ENCODE measurements at places on chromosomes 6 and 20.

GRCh38 chr20:14698125-14698524 lies 360.7 kb upstream of the FLRT3 start:
- no peak for DNase-seq

DNA sequence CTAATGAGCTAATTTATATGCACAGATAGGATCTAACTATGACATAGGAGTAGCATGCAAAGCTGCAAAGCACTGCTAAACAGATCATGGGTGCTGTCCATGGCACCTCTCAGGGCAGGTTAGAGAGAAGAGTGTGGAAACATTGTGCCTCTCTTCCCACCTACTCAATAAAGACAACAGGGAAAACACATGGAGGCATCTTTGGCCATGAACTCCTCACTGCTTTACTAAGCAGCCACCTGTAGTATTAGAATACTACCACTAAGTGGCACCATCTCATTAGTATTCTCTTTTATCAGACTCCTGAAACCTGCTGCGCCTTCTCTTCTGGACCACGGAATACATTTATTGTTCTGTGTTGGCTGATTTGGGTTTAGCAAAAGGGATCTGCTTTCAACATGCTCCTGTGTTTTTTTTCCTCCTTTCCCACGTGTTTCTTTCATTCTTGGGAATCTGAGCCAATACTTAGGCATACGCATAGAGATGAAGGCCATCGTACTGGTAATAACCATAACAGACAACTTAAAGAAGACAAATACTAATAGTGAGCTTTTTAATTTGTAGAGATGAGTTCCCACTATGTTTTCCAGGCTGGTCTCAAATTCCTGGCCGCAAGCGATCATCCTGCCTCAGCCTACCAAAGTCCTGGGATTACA lies 9.4 kb upstream of the HDDC2 start:
- DNase-seq: peak; percentile 42

- DNase-seq: no peak
Observed at GRCh38 chr20:37686762-37687477, 6.9 kb upstream of the CTNNBL1 start.

- no peak for DNase-seq
Observed at GRCh38 chr20:48723308-48724264, 104.2 kb downstream of the PREX1 start.

DNA sequence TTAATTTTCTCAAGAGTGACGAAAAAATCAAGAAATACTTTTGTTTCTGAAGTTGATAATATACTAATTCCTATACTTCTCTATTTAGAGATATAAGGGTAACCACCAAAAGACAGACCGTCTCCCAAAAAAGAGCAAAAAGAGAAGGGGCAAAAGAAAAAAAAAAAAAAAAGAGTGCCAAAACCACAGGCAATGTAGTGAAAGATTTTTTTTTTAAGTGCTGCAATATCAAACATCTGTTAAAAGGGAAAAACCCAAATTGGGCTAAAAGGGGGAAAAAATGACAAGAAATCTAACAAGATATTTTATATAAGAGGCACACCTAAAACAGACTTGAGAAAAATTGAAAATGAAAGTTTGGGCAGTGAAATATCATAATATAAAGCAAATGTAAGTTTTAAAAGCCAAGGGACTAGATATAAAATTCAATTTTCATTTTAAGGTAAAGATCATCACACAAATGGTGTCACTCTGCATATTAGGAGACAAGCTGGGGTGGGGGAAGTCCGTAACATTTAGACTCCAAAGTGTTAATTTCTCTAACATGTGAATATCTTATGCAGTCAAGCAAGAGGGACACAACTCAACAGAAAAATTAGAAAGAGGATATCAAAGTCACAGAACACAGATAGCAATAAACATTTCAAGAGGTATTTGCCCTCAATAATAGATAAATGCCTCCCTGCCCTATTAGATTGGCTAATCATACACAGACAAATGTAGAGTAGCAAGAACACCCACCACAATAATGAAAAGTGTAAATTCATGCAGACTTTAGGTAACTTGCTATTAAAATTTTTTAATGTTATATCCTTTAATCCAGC lies 9.1 kb downstream of the C6orf52 start:
- DNase-seq: no peak

GRCh38 chr6:43916924-43917877 lies 147.2 kb downstream of the VEGFA start:
- no peak for DNase-seq

DNA sequence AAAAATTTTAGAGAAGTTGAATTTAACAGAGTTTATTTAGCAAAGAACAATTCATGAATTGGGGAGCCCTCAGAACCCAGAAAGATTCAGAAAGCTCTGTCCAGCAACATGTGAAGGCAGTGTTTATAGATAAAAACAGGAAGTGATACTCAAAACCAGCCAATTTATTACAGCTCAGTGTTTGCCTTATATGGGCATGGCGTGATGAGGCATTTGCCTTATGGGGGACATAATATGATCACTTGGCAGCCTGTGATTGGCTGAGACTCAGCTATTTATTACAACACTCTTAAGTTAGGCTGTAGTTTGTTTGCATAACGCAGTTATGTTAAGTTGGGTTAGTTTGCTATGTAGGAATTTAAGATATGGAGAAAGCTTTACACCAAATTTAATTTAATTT lies 11.5 kb downstream of the HLA-DPA1 start:
- DNase-seq: peak; percentile 17

DNA sequence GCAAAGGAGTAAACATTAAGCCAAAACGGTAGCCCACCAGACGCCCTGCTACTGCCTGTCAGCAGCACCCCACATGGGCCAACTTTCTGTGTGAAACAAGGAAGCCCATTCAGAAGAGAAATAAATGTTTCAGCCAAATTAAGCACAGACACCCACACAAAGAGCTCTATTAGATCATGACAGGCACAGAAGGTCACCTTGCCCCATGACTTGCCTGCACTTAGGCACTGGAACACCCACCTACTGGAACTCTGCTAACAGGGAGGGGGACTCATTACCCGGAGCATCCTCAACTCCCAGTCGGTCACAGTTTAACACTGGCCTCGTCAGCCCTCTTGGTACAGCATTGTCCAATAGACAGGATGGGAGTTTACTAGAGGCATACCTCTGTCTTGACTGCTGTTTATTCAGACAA lies 31.8 kb downstream of the GFOD1 start:
- no peak for DNase-seq

- DNase-seq: peak; percentile 46
Observed at GRCh38 chr6:166313255-166314070, 5.3 kb upstream of the PRR18 start.

Data from Jurkat, Clone E6-1 (cell line).